A549 treated with RU486 at 1 μM for 4 hours (cell line): ENCODE measurements at places on chromosomes 2 and 18. TPM values are rescaled to one million over a fixed set of nuclear protein-coding genes. Genes with fewer than 3 reads are reported as not detected.

Gene TNFRSF11A
- total RNA-seq, result 6.5 to 10.2 TPM (median 8.6 TPM) in 5 replicates

Gene CDCA7
- total RNA-seq, result 38.0 to 48.5 TPM (median 47.3 TPM) in 5 replicates

Gene UGT1A3
- 0.10 to 0.22 TPM (median 0.13 TPM) in 3 of 5 replicates, not detected in the others for total RNA-seq

Gene SLC14A1
- total RNA-seq, result not detected in 5 replicates

Gene SPP2
- not detected in 5 replicates for total RNA-seq

Gene ZNF804A
- not detected in 5 replicates for total RNA-seq

Gene CRYBA2
- total RNA-seq, result 0.54 TPM in 1 of 5 replicates, not detected in the others

Gene FAP
- 0.06 TPM in 1 of 5 replicates, not detected in the others for total RNA-seq

Gene ASXL3
- not detected in 5 replicates for total RNA-seq

Gene CHPF
- 17.5 to 36.2 TPM (median 29.9 TPM) in 5 replicates for total RNA-seq

Gene SH3RF3
- 0.25 to 0.52 TPM (median 0.38 TPM) in 5 replicates for total RNA-seq
